ENCODE measurements at places on chromosomes 4 and X. TPM values are rescaled to one million over a fixed set of nuclear protein-coding genes. Genes with fewer than 3 reads are reported as not detected.

FRMPD3 gene
- total RNA-seq, result not detected

USP17L25 gene
- not detected for total RNA-seq

USP51 gene
- total RNA-seq, result 2.2 TPM

RHOXF2 gene
- not detected for total RNA-seq

DCAF16 gene
- 50.2 TPM for total RNA-seq

DNA sequence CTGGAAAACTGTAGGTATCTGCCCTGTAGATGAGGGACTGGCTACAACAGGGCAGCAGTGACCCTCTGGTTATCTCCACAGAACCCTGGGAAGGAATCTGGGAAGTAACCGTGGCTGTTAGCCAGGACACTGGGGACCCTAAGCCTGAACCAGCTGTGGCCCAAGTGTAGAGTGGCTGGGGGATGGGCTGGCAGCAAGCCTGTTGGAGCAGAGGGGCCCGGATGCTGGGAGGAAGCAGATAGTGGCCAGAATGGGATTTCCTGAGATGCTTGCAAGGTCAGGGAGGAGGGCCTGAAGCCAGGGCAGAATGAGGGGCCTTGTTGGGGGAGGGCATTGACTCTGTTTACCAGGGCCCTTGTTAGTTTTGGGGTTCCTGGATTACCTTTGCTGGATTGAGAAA lies 161.0 kb upstream of the EOLA2 start:
- H3K27me3 ChIP-seq, result peaks cover 7% of the 10 kb centered on the region
- H3K4me3 ChIP-seq, result no peak overlapping the region
- no peaks in the 10 kb centered on the region for H3K4me1 ChIP-seq
- no peaks in the 10 kb centered on the region for H3K36me3 ChIP-seq
- H3K27ac ChIP-seq, result no peak overlapping the region

DNA sequence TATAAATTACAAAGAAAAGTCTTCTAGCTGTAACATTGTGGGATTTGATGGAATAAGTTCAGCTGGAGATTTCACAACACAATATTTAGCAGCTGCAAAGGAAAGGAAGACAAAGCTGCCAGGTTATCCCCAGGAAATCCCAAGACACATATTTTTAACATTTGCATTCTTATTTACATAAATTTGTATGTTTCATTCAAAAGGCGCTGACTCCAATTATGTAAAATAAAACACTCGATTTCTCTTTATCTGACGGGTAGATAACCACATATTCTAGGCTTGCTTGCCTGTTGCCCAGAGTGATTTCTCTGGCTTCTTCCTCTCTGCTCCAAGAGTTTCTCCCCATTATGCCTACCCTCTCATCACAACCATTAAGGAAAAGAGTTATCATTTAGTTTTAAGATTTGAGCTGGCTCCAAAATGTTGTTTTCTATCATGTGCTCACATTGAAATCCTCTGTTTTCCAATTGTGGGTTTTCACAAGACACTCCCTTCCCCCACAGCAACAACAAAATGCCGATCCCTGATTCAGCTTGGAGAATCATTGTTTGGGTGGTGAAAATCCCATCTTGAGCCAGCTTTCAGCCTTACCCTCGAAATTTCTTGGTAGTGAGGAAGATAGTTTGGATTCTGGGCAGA lies 128.2 kb upstream of the RASGEF1B start:
- no peak overlapping the region for H3K27ac ChIP-seq
- DNase-seq, result no peak
- H3K36me3 ChIP-seq, result no peaks in the 10 kb centered on the region
- H3K27me3 ChIP-seq, result no peaks in the 10 kb centered on the region

DNA sequence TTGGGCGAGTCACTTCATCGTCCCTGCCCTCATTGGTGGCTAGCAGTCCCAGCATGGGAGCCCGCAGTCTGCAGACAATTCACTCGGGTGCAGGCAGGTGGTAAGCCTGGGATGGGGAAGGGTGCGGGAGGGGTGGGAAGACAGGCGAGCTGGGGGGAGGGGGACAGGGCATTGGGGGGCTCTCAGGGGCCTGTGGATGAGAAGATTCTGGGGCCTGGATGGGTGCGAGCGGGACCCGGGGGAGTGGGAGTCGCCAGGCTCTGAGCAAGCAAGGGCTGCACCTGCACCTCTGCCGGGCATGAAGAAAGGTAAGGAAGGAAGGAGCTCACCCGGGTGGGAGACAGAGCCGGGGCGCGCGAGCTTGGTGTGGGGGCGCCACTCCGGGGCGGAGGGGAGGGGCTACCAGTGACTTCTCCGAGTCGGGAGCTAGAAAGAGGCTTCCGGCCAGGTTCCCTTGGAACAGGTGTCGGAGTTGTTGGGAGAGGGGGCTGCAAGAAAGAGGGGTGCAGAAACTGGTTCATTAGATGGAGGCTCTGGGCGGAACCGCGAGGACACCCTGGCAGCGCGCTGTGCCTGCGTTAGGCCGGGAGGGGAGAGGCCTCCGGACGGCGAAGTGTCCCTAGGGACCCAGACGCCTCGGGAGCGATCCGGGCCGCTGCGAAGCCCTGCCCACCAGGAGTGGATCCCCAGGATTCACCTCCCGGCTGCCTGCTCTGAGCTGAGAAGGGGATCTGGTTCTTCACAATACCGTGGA lies 103.4 kb upstream of the PDLIM3 start:
- DNase-seq, result no peak
- H3K36me3 ChIP-seq, result no peaks in the 10 kb centered on the region
- H3K4me3 ChIP-seq, result no peak overlapping the region
- H3K27me3 ChIP-seq, result peaks cover 37% of the 10 kb centered on the region
- H3K4me1 ChIP-seq, result peaks cover 5% of the 10 kb centered on the region

- peaks cover 6% of the 10 kb centered on the region for H3K27me3 ChIP-seq
- no peak for DNase-seq
- no peaks in the 10 kb centered on the region for H3K4me1 ChIP-seq
These were observed 249.4 kb upstream of the BOD1L1 start for GRCh38 chr4:13876940-13877339.

GRCh38 chrX:136431625-136432024 lies 56.1 kb upstream of the BRS3 start:
- H3K27me3 ChIP-seq, result peaks cover 29% of the 10 kb centered on the region
- H3K36me3 ChIP-seq, result no peaks in the 10 kb centered on the region
- H3K4me1 ChIP-seq, result peaks cover 19% of the 10 kb centered on the region
- DNase-seq, result peak; percentile 4
- H3K27ac ChIP-seq, result peak overlapping the region; percentile 57

GRCh38 chr4:16896881-16897750 lies 1.3 kb downstream of the LDB2 start:
- H3K27me3 ChIP-seq, result peaks cover 6% of the 10 kb centered on the region
- H3K36me3 ChIP-seq, result no peaks in the 10 kb centered on the region
- no peak overlapping the region for H3K27ac ChIP-seq
- DNase-seq, result no peak

GRCh38 chr4:181528570-181529184 lies 714.5 kb upstream of the TENM3 start:
- no peaks in the 10 kb centered on the region for H3K4me1 ChIP-seq
- no peaks in the 10 kb centered on the region for H3K27me3 ChIP-seq
- no peaks in the 10 kb centered on the region for H3K36me3 ChIP-seq
- peak; percentile 25 for DNase-seq
- no peak overlapping the region for H3K27ac ChIP-seq

- H3K36me3 ChIP-seq, result peaks cover 3% of the 10 kb centered on the region
- H3K27me3 ChIP-seq, result no peaks in the 10 kb centered on the region
- H3K4me1 ChIP-seq, result peaks cover 74% of the 10 kb centered on the region
- peak overlapping the region; percentile 93 for H3K27ac ChIP-seq
- DNase-seq, result peak; percentile 43
- H3K4me3 ChIP-seq, result peak overlapping the region; percentile 71
These were observed 41.3 kb downstream of the DOCK11 start for GRCh38 chrX:118536687-118537461.

GRCh38 chr4:41418444-41418843 lies 119.5 kb upstream of the LIMCH1 start:
- no peaks in the 10 kb centered on the region for H3K27me3 ChIP-seq
- DNase-seq, result no peak
- H3K4me3 ChIP-seq, result no peak overlapping the region
- H3K27ac ChIP-seq, result no peak overlapping the region
- no peaks in the 10 kb centered on the region for H3K36me3 ChIP-seq

DNA sequence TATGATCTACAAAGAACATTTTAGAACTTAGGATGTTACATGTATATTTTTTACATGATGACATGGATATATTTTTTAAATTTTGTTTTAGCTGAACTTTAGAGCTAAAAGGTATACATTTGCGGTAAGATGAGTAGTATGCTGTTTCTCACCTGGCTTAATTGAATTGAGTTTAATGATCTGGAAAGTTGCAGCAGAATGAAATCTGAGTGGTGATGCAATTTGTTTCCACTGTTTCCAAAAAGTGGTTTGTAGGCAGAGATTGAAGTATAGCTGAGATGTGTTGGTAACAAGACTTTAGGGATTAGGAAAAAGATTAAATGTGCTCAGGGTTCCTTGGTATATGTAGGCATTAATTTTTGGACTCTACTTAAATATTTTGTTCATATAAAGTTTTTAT lies 68.1 kb downstream of the HPF1 start:
- DNase-seq, result no peak
- peaks cover 10% of the 10 kb centered on the region for H3K4me1 ChIP-seq
- no peak overlapping the region for H3K4me3 ChIP-seq

DNA sequence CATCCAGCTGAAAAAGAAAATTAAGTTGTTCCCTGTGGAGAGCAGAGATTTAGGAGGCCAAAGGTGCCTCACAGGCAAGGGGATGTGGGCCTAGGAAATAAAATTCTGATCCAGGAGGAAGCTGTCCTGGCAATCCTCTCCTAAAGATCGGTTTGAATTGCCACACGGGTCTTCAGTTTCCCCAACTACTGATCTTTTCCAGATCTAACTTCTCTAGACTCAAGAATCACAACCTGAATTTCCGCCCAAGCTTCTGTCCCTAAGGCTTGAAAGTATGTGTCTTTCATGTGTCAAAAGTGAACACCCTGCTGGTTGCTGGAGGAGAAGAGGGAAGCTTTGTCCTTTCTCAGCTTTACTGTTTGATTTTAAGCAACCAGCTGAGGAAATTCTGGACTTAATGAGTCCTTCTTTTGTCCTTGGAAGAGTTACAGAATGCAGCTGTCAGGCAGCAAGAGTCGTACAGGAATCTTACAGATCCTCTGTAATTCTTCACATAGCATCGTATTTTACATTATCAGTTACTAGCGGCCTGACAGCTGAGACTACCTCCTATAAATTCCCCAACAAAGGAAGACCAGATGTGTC lies 93.8 kb downstream of the INPP4B start:
- no peaks in the 10 kb centered on the region for H3K36me3 ChIP-seq
- H3K27me3 ChIP-seq, result no peaks in the 10 kb centered on the region
- H3K4me1 ChIP-seq, result no peaks in the 10 kb centered on the region

Measured in activated T-cell treated with anti-CD3 and anti-CD28 coated beads, Interleukin-2, amount 50 U/mL, for 72 hours (primary cell).